NCI-H1092 (cell line): ENCODE measurements at places on chromosomes 12 and 14.

- DNase-seq = no peak
Observed at GRCh38 chr14:75153295-75153694, 23.1 kb downstream of the TMED10 start.

- no peak for DNase-seq
Observed at GRCh38 chr12:4275870-4276301, 2.3 kb downstream of the CCND2 start.

DNA sequence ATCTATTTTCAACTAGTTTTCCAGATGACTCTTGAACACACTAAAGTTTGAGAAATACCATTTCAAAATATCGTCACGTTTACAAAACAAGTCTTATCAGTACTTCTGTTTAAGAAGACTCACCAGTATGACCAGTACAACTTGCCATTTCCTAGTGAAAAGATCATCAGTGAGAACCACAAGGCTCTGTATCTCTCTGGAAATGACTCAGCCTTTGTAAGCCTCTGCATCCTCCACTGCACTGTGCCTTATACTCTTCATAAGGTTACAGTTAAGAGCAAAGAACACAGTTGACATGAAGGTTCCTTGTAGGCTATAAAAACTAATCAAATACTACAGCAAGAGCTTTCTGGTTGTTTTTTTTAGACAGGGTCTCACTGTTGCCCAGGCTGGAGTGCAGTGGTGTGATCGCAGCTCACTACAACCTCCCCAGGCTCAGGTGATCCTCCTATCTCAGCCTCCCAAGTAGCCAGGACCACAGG is 5.7 kb upstream of the VTI1B start:
- no peak for DNase-seq

DNA sequence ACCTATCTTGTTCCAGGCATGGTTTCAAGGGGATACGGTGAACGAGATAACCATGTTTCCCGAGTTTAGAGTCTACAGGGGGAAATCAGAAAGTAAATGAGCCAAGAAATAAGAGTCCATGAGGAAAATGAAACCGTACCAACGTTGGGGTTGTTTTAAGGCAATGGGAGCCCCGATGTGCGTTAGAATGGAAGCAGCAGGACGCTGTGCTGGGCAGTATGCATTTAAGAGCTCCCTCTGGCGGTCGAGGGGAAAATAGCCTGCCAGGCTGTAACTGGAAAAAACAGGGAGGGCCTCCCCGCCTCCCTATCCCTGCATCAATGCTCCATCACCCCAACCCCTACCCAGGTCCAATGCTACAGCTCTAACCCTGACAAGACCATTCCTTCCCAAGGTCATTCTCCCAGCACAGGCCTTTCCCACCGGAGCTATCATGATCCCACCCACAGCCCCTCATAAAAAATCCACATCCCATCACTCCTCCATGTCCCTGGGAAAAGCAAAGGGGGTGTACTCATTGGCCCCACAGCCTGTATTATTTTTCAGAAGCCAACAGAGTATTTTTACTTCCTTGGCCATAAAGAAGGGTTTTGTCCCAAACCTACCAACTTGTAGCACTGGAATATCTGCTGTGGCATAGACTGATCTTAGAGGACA is 226.3 kb upstream of the NOS1 start:
- DNase-seq = peak; percentile 35

DNA sequence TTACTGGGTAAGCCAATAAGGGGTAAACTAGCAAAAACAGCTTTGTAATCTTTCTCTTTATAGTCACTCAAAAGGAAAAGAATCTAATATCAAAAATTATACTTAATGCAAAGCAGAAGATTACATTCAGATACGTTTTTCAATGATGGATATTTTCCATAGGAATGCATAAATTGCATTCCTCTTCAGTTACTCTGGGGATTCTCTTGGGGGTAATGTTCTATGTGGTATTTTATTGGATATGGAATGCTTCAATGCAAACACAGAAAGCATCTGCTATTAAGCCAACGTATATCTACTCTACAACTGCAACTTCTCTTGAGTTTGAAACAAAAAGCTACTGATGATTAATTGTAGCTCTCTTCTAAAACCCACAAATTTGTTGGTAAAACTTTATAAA is 106.0 kb downstream of the SLC41A2 start:
- no peak for DNase-seq

DNA sequence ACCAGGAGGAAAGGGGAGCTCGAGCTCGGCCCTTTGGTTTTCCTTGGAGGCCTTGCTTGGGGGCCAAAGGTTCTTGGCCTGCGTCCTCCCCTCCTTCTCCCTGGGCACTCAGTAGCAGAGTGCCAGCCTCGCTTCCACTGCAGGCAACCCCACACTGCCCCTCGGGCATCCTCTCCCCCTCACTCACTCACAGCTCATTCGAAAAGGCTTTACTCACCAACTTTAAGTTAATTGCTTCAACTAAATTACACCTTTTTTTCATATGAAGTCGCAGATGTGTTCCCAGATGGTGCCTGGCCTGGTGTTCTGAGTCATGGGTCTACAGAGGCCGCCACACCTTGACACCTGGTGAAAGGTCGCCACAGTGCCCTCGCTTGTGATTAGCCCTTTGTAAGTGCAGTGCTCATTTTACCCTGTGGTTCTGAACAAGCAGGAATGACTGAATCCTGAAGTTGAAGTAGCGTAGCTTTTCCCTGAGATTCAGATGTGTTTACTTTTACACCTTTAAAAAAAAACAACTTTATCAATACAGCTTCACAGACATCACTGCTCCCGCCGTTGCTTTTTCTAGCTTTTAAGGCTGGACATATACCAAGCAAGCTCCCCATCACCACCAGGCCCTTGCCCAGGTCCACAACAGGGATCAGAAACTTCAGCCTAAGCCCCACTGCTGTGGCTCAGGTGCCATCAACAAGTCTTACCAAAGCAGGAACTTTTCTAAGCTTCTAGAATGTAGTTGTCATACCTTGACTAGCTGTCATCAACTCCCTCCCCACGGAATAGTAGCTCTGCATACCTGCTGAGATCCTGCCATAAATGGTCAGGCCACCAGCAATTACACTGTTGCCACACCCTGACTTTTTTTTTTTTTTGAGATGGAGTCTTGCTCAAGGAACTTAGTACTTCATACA is 20.3 kb upstream of the ADIPOR2 start:
- DNase-seq = no peak

DNA sequence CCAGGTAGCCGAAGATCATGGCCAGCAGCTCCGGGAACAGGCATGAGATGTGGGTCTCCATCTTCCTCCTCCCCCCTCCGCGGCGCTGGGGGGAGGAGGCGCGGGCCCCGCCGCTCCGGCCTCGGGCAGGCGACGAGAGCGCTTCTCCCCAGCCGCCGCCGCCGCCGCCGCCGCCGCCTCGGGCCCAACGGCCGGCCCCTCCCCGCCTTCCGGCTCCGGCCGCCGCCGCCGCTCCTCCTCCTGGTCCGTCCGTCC is 448 bp downstream of the FBXL14 start:
- peak; percentile 39 for DNase-seq

DNA sequence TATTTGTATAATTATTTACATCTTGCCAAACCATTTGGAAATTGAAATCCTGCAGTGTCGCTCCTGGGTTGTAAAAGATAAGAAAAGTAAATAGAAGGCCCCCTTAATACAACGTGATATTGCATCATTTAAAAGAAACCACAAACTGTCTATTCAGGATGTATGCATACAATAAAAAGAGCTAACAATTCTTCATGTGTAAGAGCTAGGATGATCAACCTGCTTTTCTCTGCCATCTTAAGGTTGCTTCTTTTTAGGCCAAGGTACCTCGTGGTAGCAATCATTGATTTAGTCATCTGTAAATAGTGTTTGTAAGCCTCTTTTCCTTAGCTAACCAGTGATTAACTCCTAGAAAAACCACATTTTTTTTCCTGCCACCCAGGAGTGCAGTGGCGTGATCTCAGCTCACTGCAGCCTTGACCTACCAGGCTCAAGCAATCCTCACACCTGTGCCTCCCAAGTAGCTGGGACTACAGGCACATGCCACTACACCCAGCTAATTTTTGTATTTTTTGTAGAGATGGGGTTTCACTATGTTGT is 3.3 kb upstream of the USP44 start:
- no peak for DNase-seq

GRCh38 chr12:27987331-27987730 is 14.8 kb upstream of the PTHLH start:
- DNase-seq = no peak

GRCh38 chr12:41932470-41932991 is 212.1 kb downstream of the GXYLT1 start:
- peak; percentile 86 for DNase-seq

- no peak for DNase-seq
Observed at GRCh38 chr12:46224386-46224785, 44.5 kb downstream of the SLC38A1 start.

DNA sequence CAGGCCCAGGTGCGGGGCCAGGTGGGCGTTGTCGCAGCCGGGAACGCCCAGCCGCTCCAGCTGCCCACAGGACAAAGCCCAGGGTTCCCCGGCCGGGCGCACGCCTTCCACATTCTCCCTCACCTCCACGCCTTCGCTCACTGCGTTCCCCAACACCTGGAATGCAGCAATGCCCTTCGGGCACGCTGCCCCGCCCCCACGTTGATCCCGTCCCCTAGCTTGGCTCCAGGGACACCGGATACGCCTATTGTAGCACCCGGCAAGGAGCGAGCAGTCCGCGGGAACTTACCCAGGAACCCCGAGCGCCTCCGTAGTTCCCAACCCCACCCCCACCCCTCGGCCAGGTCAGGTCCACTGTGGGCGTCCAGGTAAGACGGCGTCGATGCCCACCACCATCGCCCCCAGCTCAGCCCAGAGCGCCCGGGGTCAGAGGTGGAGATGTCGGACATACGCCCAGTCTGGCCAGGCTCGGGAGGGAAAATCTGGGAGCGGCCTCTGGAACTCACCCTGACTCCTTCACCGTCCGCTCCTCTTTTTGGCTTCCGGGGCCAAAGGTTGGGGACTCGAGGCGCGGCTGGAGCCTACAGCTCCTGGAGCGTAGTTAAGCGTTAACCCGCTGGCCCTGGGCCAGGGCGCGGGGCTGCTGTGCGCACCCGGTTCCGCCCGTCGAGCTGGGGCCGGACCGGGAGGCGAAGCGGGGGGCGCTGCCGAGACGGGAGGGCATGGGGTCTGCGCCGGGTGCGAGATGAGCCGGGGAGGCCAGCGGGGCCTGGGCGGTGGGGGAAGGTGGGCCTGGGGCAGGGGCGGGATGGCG is 594 bp upstream of the CEP170B start:
- no peak for DNase-seq

- DNase-seq = no peak
Observed at GRCh38 chr12:130521375-130522124, 183.9 kb downstream of the PIWIL1 start.

DNA sequence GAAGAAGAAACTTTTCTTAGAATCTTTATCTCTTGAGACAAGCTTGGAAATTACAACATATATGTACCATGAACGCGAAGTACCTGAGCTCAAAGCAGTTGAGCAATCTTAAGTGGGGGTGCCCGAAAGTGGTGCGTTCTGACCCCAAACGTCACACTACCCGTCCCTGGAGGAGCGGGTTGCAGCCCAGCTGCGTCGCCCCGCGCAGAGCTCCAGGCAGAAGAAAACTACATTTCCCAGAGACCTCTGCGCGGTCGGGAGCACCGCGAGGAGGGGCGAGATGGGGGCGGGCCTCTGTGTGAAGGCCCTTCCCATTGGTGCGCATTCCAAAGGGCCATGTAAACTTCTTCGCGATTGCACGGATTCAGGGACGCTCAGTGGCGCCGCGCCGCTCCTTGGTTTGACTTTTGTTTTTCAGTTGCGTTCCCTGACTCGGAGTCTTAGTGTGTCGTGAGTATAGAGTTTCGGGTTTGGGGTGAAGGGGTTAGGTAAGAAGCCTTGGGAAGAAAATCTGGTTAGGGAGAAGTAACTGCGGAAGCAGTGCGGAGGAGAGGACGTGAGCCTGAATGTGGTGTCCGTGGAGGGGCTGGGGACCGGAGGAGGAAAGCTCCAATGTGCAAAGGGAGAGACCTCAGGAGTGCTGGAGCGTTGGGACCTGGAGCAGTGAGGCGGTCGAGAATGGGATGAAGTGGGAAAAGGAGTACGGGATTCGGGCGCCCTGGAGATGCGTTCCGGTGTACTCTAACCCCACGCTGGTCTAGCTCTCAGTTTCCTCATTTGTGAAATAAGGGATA is at the start of gene CCDC77:
Gene CCDC77 (plus strand): TSS at position 410 of the 794 bp plus-strand sequence. CDS start 7,740 bp downstream, outside the sequence.
- no peak for DNase-seq

DNA sequence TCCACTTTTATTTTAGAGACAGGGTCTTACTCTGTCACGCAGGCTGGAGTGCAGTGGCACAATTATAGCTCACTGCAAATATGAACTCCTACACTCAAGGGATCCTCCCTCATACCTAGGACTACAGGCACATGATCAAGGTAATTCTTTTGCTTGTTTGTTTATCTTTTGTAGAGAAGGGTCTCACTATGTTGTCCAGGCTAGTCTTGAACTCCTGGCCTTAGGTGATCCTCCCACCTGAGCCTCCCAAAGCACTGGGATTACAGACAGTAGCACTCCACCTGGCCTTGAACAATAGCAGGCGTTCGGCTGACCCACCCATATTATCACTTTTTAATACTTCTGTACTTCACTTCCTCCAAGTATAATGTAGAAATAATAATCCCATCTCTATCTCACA is 1.4 kb upstream of the RACGAP1 start:
- DNase-seq = no peak

DNA sequence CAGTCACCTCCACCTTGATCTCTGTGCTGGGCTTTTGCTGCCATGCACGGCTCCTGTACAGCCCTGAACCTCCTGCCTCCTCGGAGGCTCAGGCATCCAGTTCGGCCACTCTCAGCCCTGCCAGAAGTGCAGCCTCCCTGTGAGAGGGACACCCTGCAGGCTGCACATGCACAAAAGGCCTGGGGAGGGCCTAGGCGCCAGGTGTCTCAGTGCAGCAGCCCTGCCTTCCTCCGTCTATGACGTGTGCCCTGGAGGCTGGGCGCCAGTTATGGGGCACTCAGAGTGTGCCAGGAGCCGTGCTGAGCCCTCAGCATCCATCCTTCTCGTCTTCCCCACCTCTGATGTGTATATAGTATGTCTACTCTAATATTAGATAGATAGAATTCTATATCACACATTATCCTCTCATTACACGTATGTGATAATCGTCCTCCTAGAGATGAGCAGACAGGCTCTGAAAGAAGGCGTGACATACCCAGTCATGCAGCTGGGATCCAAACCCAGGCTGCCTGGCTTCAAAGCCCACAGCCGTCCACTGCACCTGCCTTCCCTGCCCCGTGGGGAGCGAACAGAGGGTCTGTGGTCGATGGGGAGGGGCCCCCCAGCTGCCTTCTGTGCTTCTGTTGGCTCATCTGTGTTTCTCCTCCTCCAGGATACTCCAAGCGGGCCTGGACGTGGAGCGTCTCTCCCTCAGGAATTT is 101.1 kb downstream of the B4GALNT3 start:
- DNase-seq = peak; percentile 19

- DNase-seq = no peak
Observed at GRCh38 chr14:82046512-82047226, 513.0 kb upstream of the SEL1L start.

- DNase-seq = no peak
Observed at GRCh38 chr12:96233168-96233567, 39.0 kb downstream of the ELK3 start.
